Right ventricle myocardium inferior (tissue), 1 donor: ENCODE measurements at places on chromosomes 16 and 17. TPM values are rescaled to one million over a fixed set of nuclear protein-coding genes. Genes with fewer than 3 reads are reported as not detected.

SPN gene
- total RNA-seq = 1.3 TPM

ELMO3 gene
- total RNA-seq = 0.89 TPM

- peak; percentile 77 for DNase-seq
Measured at GRCh38 chr17:48728232-48729231, at the start of gene HOXB13. Gene HOXB13 (minus strand): TSS chr17:48728750. CDS start chr17:48728593, 157 bp downstream.

- no peak for DNase-seq
Measured at GRCh38 chr16:55249361-55249760, 74.6 kb upstream of the IRX6 start.

DNA sequence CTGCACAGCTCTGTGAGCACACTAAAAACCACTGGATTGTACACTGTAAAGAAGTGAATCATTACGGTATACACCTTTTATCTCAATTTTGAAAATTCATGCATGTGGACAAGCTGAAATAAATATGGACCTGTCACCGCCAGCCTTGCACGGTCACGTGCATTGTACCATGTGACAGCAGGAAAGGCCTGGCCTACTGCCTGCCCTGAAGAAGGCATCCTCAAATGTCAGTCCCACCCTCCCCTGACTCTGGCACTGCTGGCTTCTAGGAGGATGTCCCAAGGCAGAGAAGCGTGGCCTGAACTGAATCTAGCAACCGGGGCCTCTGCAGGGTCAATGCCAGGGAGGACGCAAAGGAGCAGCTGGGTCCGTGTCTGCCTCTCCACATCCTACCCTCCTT is 34.6 kb downstream of the SLC38A8 start:
- DNase-seq = peak; percentile 41

DNA sequence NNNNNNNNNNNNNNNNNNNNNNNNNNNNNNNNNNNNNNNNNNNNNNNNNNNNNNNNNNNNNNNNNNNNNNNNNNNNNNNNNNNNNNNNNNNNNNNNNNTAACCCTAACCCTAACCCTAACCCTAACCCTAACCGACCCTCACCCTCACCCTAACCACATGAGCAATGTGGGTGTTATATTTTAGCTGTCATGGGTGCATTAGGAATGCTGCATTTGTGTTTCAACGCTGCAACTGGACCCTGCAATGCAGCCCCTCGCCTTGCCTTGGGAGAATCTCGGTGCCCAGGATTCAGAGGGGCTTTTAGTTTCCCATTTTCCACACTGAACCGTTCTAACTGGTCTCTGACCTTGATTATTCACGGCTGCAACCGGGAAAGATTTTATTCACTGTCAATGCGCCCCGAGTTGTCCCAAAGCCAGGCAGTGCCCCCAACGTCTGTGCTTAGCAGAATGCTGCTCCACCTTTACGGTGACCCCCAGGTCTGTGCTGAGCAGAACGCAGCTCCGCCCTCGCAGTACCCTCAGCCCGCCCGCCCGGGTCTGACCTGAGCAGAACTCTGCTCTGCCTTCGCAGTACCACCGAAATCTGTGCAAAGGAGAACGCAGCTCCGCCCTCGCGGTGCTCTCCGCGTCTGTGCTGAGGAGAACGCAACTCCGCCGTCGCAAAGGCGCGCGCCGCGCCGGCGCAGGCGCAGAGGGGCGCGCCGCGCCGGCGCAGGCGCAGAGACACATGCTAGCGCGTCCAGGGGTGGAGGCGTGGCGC is 43.3 kb downstream of the POLR3K start:
- DNase-seq = no peak
